Activated T-cell treated with anti-CD3 and anti-CD28 coated beads for 4 hours (primary cell): ENCODE measurements at places on chromosomes 6 and 20.

DNA sequence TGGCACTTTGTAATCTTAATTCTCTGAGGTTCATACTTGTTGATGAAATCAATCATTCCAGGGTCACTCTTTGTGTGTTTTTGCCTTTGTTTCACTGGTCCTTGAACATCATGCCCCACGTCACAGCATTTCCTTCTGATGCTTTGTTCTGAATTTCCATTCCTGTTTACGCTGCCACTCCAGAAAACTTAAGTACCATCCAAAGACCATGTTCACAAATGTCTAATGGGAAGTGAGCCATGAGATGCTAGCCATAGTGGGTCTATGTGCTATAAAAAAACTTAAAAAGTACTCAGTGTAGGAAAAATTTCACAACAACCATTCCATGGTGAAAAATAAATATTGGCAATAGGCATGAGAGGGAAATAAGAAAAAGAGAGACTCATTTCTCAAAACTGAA is 232.0 kb downstream of the IBTK start:
- DNase-seq: no peak

- DNase-seq: no peak
These were observed 39.0 kb downstream of the GMPR start for GRCh38 chr6:16277101-16277981.

DNA sequence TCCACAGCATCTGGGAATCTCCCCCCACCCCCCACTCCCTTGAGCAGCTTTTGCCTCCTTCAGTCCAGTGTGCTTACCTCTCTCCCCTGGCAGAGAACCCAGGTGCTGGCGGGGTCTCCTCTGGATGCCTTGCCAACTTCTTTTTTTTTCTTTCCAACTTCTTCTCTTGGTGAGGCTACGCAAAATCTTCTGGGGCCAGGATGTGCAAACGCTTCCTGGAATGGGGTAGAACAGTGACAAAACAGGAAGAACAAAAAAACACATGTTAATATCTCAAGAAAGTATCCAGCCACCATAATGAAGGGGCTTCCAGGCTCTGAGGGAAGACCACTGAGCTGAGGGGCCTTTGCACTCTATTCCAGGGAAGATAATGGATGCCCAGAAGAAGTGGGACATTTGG is 53.9 kb upstream of the DDR1 start:
- DNase-seq: no peak

- DNase-seq: no peak
These were observed 12.9 kb downstream of the LAMA5 start for GRCh38 chr20:62354031-62354808.

DNA sequence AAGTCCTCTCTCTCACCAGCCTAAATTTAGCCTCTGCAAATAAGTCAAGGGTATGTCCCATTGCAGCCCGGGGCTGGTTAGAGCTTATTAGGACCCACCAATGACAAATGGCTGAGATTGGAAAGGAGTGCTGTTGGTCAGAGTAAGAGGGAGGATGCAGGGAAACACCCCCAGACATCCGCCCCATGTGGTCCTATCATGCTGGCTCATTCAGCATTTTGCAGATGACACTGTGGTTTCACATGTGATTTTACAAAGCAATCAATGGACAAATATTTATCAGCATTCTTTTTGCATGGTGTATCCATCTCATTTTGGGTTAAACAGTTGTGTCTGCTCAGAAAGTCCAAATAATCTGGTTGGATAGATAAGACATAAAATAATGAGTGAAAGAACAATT is 152.2 kb upstream of the EXOC2 start:
- no peak for DNase-seq

GRCh38 chr20:7579888-7580287 is 360.4 kb downstream of the HAO1 start:
- DNase-seq: no peak

- no peak for DNase-seq
These were observed 2.6 kb upstream of the ANKRD6 start for GRCh38 chr6:89430201-89430962.

GRCh38 chr6:85640821-85641220 is 1.9 kb downstream of the SYNCRIP start:
- DNase-seq: no peak

DNA sequence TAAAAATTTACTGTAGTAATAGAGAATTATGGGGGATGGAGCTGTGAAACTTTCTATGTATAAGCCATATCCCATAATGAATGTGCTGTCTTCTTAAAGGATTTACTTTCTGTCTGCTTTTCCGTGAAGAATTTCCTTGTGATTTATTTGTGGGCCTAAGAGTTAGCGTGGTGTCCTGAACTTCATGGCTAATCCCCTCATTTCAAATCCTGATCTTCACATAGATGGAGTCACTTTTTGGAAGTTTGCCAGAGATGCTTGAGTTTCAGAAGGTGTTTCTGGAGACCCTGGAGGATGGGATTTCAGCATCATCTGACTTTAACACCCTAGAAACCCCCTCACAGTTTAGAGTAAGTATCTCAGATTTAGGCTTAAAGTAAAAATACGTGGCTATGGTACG is 19.4 kb upstream of the CLDN20 start:
- no peak for DNase-seq

DNA sequence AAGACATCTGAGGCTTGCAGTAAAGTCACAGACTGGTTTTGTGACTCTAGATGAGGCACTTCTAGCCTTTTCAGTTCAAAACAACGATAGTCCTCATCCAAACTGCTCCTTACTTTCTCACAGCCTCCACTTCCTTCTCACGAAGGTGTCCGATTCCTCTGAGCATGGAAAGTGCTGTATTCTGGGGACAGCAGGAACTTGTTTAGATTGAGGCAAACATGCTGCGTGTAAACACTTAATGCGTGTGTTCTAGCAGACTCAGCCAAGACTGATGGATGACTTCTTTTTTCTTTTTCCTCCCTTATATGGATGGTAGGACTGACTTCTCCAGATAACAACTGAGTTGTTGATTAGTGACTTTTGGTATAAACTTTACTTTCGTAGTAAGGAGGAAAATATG is 80.2 kb upstream of the PRDM1 start:
- DNase-seq: no peak

- no peak for DNase-seq
These were observed 4.3 kb downstream of the PPP1R10 start for GRCh38 chr6:30612687-30613248.

DNA sequence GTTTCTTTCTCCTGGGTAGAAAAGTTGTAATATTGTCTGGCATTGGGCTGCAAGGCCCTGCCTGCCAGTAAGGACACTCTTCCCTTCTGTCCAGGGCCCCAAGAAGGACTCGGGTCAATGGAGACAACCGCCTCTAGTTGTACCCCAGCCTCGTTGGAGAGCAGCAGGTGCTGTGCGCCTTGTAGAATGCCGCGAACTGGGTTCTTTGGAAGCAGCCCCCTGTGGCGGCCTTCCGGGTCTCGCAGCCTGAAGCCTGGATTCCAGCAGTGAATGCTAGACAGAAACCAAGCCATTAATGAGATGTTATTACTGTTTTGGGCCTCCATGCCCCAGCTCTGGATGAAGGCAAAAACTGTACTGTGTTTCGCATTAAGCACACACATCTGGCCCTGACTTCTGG is 37.0 kb downstream of the PLCG1 start:
- DNase-seq: no peak

DNA sequence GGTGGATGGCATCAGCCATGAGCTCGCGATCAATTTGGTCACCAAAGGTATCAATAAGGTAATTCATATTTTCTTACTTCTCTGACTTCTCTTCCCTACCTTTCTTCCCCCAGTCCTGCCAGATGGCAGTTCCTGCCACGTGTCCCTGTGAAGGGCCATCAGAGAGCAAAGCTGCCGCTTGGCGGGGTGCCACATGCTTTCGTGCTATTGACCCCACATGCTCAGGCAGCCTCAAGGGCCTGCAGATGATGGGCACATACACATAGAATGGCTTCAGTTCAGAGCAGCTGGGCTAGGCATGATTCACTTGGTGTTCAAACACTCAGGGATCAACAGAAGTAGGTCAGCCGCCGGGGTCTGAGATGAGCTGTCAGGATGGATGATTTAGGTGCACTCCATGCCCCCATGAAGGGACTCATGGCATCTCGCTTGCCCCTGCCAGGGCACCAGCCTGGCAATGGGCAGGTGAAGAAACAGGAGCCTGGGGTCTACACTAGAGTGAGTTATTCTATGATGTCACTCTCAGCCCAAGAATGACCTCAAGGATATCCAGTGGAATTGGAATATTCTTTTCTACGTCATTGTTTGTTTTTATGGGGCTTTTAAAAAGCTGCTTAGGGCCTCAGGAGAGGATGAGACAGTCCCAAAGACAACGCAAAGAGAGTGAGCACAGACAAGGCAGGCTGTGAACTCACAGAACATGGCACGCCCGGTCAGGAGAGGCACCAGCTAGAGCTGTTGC is 25.5 kb downstream of the BANF2 start:
- DNase-seq: no peak

DNA sequence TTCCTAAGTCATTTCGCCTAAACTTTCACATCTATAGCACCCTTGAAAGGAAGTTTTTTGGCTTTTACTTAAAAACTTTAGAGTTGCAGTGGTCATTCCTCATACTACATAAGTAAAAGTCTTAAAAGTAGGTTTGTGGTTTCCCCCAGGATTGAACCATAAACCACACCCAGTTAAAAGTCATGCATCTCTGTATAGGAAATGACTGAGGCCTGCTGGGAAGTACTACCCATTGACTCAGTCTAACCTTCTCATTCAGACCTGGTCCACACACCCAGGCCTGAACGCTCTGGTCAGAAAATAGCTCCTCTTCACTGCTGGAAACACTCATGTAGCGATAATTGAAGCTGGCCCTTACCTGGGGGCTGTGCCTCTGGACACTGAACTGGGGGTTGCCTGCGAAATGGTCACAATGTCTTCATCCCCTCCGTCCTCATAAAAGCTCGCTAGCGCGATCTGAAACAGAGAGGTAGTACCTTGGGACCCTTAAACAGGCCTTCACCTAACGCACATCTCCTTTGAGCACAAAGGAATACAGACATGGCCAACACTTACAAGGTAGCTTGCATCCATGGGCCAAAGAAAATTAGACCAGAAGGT is 2.6 kb downstream of the NSFL1C start:
- no peak for DNase-seq

DNA sequence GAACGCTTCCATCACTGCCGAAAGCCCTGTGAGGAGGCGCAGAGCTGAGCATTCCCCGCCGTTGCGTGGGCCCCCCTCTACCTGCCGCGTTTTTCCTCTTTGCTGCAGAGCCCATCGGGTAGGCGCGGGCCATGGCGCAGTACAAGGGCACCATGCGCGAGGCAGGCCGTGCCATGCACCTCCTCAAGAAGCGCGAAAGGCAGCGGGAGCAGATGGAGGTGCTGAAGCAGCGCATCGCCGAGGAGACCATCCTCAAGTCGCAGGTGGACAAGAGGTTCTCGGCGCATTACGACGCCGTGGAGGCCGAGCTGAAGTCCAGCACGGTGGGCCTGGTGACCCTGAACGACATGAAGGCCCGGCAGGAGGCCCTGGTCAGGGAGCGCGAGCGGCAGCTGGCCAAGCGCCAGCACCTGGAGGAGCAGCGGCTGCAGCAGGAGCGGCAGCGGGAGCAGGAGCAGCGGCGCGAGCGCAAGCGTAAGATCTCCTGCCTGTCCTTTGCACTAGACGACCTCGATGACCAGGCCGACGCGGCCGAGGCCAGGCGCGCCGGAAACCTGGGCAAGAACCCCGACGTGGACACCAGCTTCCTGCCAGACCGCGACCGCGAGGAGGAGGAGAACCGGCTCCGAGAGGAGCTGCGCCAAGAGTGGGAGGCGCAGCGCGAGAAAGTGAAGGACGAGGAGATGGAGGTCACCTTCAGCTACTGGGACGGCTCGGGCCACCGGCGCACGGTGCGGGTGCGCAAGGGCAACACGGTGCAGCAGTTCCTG is 693 bp downstream of the FAM50B start:
- DNase-seq: no peak

DNA sequence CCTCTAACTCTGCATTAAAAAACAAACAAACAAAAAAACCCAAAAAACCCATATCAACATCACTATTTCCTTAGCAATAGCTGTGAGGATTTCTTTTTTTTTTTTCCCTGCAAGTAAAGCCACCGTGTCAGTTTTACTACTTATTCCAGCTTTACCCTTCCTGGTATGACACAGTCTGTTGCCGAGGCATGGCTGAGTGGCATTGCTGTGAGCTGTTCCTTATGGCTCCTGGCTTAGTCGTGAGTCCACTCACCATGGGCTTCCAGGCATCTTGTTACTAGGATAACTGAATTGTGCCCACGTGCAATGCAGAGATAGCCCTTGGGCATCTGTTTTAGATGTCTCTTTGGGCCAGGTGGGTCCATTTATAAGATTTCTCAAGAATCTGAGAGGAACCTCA is 84.8 kb downstream of the LRRC1 start:
- DNase-seq: no peak

DNA sequence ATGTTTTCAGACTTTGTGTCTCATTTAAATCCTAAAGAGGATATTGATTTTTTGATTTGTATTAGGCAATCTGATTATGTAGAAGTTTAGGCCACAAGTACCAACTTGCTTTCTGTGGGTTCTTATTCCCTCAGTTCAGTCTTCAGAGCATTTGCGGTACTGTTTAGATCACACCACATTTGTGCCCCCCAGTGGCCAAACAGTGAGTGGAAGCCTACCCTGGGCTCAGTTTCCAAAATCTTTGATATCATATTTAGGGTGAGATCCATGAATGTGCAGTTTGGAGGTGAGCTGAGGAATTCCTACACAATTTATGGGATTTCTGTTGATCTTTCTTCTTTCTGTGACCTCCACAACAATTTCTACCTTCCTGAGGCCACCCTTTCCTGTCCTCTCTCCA is 92.3 kb upstream of the FUT9 start:
- DNase-seq: no peak

DNA sequence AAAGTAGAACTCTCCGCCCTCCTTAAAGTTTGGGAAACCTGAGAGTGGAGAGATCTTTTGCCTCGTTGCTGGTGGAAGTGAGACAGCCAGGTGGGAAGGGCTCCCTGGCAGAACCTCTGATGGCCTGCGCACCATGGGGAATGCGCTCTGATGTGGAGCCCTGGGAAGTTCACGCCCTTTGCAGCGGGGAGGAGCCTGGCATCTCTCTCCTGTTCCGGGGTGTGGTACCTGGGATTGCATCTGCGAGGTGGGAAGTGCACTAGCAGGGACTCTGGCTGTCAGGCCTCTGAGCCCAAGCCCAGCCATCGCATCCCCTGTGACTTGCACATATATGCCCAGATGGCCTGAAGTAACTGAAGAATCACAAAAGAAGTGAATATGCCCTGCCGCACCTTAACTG is 159.8 kb downstream of the AKAP7 start:
- DNase-seq: no peak

- no peak for DNase-seq
These were observed 27.1 kb downstream of the C20orf173 start for GRCh38 chr20:35502352-35502751.

DNA sequence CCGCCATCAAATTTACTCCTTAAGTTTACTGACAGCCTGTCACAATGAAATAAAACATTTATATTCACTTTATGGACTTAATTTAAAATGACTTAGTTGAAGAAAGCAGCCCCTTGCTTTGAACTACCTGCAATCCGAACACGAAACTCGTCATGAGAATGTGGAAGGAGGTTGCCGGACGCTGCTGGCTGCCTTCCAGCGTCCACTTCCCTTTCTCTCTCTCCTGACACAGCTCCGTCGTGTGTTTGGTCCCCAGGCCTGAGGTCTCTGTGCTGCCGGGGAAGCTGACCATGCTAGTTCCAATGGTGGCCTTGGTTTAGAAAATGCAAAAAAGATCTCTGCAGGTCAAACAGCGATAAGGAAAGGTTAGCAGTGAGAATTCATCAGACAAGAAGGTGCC is 519.7 kb downstream of the CDH26 start:
- DNase-seq: no peak

- DNase-seq: no peak
These were observed 14.8 kb downstream of the KIAA1755 start for GRCh38 chr20:38245753-38246152.

GRCh38 chr20:19284400-19285178 is 72.1 kb downstream of the SLC24A3 start:
- DNase-seq: no peak
